ENCODE measurements at places on chromosomes 1 and 21. TPM values are rescaled to one million over a fixed set of nuclear protein-coding genes. Genes with fewer than 3 reads are reported as not detected.

The MAGI3 gene
- 8.3 TPM for total RNA-seq

The CA6 gene
- not detected for total RNA-seq

The FCRL2 gene
- total RNA-seq: not detected

The ORC1 gene
- total RNA-seq: 12.6 TPM

The OR6K3 gene
- not detected for total RNA-seq

The RHD gene
- total RNA-seq: not detected

The CRYAA gene
- total RNA-seq: not detected

The IL6R gene
- total RNA-seq: 5.3 TPM

The GPR52 gene
- 2.9 TPM for total RNA-seq

The BTBD19 gene
- 5.4 TPM for total RNA-seq

The LCE1F gene
- total RNA-seq: not detected

The CD1B gene
- total RNA-seq: not detected

The FMO4 gene
- 7.2 TPM for total RNA-seq

The CNTN2 gene
- not detected for total RNA-seq

The SLC6A17 gene
- total RNA-seq: 0.16 TPM

The CADM3 gene
- total RNA-seq: 6.0 TPM

The RHOU gene
- 4.2 TPM for total RNA-seq

The MR1 gene
- 21.6 TPM for total RNA-seq

The NR5A2 gene
- total RNA-seq: 11.5 TPM

The BSND gene
- total RNA-seq: not detected

The TCHH gene
- 0.09 TPM for total RNA-seq

The LCE2B gene
- not detected for total RNA-seq

The KIF21B gene
- total RNA-seq: not detected

The NCF2 gene
- 0.74 TPM for total RNA-seq

The KISS1 gene
- not detected for total RNA-seq

The GALE gene
- 16.7 TPM for total RNA-seq

The OPTC gene
- not detected for total RNA-seq

The USH2A gene
- total RNA-seq: under 0.01 TPM

The RNU1-1 gene
- 2,882 TPM for total RNA-seq

The HMCN1 gene
- total RNA-seq: 106 TPM

The S100A3 gene
- not detected for total RNA-seq

The SPRR2E gene
- total RNA-seq: not detected

The CFHR2 gene
- total RNA-seq: not detected

The CTPS1 gene
- total RNA-seq: 10.7 TPM

The LMX1A gene
- total RNA-seq: not detected

The FAM43B gene
- 0.90 TPM for total RNA-seq

The KRTAP6-2 gene
- not detected for total RNA-seq

The DYNLT5 gene
- 1.4 TPM for total RNA-seq

The HPDL gene
- 1.4 TPM for total RNA-seq

The HHIPL2 gene
- total RNA-seq: 0.18 TPM

The TTC22 gene
- not detected for total RNA-seq

The DMRTA2 gene
- total RNA-seq: 0.18 TPM

The CLCA1 gene
- not detected for total RNA-seq

The KLHDC9 gene
- 1.8 TPM for total RNA-seq

The HTR6 gene
- 0.09 TPM for total RNA-seq

The VSIG8 gene
- not detected for total RNA-seq

The CFAP107 gene
- not detected for total RNA-seq

The ADPRS gene
- total RNA-seq: 21.1 TPM

The SELP gene
- not detected for total RNA-seq

The MRPL20 gene
- total RNA-seq: 123 TPM
